ENCODE measurements at places on chromosomes 6 and 20.

GRCh38 chr6:28736121-28736520 lies 187.7 kb downstream of the TRIM27 start:
- no peak for DNase-seq

DNA sequence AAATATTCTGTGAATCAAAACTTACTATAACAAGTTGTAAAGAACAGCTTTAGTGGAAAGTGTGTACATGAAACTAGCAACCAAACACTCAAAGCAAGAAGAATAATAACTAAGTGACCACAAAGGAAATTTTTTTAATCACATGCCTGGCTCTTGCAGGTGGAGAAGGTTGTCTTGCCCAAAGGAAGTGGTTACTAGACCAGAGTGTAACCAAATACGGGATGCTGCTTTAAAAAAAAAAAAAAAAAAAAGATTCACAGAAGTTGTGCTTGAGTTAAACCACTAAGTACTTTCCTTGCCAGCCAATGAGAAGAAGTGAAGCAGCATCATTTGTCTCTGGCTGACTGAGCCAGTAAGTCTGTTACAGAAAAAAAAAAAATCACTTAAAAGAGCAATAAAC lies 19.1 kb upstream of the HLA-DQB1 start:
- no peak for DNase-seq

GRCh38 chr6:148445620-148446019 lies 103.0 kb downstream of the SASH1 start:
- DNase-seq, result no peak

GRCh38 chr6:166514196-166514595 lies 72.3 kb downstream of the RAMACL start:
- DNase-seq, result no peak

DNA sequence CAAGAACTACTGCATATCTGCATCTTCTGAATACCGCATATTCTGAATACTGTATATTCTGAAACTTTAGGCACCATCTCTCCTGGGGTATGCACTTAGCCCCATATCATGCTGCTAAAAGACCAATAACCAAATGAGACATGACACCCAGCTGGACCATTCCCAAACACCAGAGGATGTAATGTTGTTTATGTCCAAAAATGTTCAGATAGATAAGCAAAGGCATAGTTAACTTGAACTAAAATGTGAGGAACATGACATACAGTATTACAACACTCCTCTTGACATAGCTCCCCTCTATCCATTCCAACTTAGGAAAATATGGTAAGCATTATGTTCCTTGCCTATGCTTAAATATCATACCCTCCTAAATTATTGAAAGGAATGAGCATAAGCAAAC lies 127.3 kb downstream of the TENT5A start:
- DNase-seq, result no peak

- DNase-seq, result no peak
Observed at GRCh38 chr20:48734104-48734749, 93.6 kb downstream of the PREX1 start.

- no peak for DNase-seq
Observed at GRCh38 chr20:7159903-7160302, 392.4 kb downstream of the BMP2 start.

DNA sequence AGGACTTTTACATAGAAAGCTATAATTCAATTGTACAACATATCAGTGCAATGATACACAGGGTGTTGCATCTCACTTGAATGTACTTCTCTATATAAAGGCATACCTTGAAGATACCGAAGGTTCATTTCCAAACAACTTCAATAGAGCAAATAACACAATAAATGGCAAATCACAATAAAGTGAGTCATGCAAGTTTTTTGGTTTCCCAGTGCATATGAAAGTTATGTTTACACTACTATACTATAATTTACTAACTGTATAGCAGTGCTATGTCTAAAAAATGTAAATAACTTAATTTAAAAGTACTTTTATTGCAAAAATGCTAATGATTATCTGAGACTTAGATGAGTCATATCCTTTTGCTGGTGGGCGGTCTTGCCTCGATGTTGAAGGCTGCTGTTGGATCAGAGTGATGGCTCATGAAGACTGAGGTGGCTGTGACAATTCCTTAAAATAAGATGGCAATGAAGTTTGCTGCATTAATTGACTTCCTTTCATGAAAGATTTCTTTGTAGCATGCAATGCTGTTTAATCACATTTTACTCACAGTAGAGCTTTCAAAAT lies 188.8 kb downstream of the TASP1 start:
- DNase-seq, result no peak

- DNase-seq, result no peak
Observed at GRCh38 chr6:140571145-140571544, 1196.7 kb upstream of the CITED2 start.

DNA sequence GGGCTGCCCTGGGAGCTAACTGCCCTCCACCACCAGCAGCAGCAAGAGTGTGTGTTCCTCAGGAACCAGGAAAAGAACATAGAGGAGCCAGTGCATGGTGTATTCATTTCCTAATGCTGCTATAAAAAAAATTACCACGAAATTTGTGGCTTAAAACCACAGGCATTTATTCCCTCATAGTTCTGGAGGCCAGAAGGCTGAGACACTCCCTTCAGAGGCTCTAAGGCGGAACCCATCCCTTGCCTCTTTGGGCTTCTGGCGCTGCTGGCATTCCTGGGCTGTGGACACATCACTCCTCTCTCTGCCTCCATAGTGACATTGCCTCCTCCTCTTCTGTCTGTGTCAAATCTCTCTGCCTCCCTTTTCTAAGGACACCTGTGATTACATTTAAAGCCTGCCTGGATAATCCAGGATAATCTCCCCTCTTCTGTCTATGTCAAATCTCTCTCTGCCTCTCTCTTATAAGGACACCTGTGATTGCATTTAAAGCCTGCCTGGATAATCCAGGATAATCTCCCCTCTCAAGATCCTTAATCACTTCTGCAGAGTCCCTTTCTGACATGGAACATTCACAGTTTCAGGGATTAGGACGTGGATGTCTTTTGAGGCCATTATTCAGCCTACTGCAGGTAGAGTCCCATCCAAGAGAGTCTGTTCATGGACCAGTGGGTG lies 54.7 kb downstream of the NDUFAF5 start:
- DNase-seq, result no peak

DNA sequence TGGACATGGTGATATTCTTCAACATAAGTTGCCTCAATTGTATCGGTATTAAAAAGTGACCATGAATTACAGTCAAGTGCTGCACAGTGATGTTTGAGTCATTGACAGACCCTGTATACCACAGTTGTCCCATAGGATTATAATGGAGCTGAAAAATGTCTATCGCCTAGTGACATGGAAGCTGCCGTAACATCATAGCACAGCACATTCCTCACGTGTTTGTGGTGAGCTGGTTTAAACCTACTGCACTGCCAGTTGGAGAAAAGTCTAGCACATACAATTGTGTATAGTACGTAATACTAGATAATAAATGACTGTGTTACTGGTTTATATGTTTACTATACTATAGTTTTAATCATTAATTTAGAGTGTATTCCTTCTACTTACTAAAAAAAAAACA lies 150.2 kb downstream of the CDH26 start:
- no peak for DNase-seq

GRCh38 chr6:40989204-40990169 lies 49.5 kb downstream of the UNC5CL start:
- DNase-seq, result no peak

- peak; percentile 98 for DNase-seq
Observed at GRCh38 chr20:34111702-34112599, at the start of gene EIF2S2. EIF2S2 (minus strand) TSS chr20:34112243; CDS start chr20:34112110, 133 bp downstream.

- DNase-seq, result no peak
Observed at GRCh38 chr20:44212792-44213191, 2.2 kb upstream of the OSER1 start.

- no peak for DNase-seq
Observed at GRCh38 chr6:118791499-118791898, 102.5 kb upstream of the ASF1A start.

DNA sequence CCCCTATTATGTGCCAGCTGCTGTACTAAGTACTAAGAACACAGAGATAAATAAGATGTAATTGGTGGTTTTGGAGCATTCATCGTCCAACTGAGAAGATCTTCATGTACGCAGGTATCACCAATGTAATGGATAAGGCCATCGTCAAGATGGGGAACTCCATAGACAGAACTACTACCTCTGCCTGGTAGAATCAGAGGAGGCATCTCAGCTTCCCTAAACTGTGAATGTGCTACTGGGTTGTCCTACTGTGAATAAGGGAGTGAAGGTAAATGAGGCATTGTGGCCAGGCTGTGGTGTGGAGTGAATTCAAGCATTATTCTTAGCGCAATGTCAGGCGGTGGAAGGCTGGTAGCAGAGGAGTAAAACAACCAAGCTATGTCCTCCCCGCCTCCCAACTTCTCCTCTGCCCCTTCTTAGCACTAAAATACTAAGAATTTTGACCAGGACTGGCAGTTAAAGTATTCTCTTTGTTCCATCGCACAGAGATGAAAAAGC lies 68.2 kb downstream of the TBC1D7 start:
- no peak for DNase-seq

GRCh38 chr6:13527671-13528056 lies 40.3 kb upstream of the GFOD1 start:
- DNase-seq, result no peak

DNA sequence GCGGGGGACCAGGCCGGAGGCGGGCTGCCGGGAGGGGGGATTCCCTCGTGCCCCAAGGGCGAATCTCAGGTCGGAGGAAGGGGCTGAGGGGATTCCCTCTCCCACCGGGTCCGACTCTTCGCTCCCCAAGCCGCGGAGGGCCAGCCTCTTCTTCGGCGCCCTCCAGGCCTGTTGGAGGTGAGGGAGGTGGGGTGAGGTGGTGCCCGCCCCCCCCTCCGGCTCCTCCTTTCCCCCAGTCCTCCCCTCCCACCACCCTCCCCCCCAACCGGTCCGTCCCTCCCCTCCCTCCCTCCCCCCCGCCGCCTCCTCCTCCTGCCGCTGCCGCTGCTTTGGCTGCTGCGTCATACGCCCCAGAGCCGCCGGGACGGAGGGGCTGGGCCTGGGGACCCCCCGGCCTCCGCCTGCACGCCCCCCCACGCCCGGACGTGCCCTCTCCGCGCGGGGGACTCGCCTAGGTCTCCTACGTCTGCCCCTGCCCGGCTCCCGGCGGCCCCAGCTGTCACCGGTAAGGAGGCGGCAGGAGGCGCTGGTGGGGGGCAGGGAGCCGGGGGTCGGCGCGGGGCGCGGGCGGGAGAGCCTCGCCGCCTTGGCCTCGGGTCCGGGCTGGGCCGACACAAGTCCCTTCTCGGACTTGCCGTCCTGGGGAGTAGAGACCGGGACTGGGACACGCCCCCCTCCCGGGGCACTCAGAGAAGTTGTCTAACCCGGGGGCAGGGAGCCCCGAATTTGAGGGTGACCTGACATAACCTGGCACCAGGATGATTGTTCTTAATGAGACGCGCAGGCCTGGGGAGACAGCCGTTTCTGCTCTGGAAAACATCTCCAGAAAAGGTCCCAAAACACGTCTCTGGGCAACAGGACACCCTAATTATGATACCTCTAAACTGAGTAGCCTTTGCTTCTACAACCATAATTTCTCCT lies at the start of gene PHF1:
Gene PHF1 (plus strand): TSS at position 304 of the 921 bp plus-strand sequence. CDS start 1,250 bp downstream, outside the sequence.
- peak; percentile 64 for DNase-seq

DNA sequence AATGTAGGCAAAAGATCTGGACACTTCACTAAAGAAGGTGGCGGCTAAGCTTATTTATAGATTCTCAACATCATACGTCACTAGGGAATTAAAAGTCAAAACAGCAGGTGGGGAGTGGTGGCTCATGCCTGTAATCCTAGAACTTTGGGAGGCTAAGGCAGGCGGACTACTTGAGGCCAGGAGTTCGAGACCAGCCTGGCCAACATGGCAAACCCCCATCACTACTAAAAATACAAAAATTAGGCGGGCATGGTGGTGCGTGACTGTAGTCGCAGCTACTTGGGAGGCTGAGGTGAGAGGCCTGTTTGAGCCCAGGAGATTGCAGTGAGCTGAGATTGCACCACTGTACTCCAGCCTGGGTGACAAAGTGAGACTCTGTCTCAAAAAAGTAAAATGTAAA lies 74.6 kb downstream of the GPX5 start:
- no peak for DNase-seq

DNA sequence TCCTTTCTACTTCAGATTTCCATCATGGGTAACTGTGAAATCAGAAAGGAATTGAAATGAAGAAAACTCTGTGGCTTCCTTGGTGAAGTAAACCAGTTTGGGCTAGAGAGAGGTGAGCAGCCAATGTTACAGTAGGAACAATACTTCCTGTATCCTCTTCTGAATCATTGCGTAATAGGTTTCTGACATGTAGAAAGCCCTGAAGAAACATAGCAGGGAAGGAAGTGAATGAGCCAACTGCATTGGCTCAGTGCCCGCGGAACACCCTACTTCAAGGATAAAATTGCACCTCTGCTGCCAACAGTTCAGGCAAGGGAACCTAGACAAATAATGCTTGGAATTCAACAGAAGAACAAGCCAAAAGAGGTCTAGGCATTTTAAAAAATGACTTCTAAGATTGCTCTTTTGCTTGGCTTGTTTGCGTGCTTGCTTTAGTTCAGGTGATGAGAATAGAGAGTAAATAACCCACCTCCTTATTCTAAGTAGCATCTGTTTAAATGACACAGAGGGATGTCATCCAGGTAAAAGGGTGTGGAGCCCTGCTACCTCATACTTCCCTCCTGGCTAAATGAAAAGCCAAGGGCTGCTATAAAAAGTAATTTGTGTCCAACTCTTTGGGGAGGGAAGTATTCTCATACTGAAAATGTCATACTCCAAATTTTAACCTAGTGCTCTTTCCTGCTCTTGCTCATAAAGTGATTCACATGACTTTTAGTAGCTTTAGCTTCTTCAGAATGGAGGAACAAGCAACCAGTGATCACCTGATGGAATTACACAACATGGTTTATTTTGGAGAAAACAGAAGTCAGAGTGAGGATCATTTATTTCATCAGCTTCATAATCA lies 30.0 kb upstream of the AKIRIN2 start:
- DNase-seq, result no peak

DNA sequence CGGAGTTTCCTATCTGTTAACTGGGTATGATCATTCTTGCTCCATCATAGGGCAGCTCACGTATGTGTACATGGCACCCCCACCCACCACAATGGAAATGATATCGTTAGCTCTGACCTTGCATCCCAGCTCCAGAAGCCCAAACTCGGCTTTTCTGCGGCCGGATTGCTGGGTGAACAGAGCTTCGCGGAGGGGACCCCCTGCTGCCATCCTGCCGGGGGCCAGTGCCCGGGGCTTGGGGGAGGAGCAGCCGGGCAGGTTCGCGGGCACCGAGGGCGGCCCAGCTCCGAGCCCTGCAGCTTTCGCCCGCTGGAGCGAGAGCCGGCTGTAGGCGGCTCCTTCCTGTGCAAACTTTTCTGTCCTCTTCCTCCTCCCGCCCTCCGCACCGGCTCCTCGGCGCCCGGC lies 24.9 kb upstream of the FUCA2 start:
- no peak for DNase-seq

- DNase-seq, result no peak
Observed at GRCh38 chr20:40993794-40994540, 34.7 kb upstream of the TOP1 start.

DNA sequence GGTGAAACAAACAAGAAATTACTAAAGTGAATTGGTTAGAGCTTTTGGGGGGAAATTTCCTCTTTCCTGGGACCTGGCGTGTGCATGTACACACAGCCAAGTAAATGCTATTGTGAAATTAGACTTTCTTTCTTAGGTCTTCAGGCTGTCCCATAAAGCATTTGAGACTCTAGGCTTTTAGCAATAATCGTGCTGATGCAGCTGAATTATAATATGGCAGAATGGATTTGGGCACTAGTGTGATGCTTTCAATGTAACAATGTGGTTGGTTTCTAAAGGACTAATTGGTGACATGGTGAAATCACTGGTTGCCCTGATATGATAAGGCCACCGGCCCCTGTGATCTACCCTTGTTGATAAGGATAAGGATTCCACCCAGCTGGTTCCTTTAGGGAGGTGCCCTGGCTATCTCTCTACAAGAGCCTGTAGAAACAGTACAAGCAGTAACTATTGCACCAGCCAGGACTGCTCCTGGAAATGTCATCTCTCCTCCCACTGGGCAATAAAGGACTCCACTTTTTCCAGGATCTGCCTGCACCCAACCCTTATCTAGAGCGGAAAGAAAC lies 164.1 kb downstream of the TFAP2A start:
- no peak for DNase-seq
